ENCODE measurements at places on chromosomes 7 and 10.
A peak's percentile ranks its signal among the peaks of the same experiment; 100 is the strongest.

- no peak for DNase-seq
Measured at GRCh38 chr10:30057421-30057841, 2.0 kb downstream of the JCAD start.

DNA sequence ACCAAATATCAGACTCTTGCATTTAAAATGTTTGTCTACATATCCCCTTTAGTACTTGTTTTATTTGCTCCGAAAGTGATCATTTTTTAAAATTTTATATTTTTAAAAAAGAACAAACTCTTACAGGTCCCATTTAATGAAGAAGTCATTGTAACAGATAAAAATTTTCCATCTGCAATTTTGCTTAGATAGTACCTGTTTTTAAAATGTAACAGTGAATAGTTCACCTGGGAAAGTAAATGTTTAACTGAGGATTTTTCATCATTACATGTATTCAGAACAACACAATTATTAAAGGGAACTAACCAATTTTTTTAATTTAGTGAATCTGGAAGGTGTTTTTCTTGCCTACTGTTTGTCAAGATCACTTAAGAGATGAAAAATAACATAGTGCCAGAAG lies 1099.5 kb upstream of the PHF14 start:
- DNase-seq, result no peak

DNA sequence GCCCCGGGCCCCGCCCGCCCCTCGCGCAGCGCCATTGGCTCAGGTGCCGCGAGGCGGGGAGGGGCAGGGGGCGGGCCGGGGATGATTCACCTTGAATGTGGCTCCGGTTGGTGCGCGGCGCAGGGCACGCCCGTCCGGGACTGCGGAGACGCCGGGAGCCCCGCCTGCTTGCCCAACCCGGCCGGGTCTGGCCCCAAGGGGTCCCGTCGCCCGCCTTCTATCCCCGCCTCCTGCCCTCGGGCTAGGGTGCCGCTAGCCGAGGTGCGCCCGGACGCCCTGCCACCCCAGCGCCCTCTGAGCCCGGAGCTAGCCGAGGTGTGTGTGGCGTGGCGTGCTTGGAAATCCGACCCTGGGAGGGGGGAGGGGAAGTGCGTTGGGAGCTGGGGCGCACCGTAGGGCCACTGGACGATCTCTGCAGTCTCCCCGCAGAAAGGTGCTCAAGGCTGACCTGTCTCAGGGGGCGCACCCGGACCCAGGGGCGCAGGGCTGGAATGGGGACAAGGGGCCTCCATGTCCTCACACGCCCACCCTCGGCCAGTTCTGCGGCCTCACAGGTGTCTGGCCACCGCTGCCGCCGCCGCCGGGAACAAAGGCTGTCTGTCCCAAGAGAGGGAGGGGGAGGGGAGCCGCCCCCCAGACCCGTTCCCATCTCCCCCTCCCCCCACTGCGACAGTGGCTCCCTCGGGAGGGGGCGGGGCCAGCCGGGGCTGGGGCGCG lies 168.9 kb downstream of the NRF1 start:
- DNase-seq, result peak; percentile 49

DNA sequence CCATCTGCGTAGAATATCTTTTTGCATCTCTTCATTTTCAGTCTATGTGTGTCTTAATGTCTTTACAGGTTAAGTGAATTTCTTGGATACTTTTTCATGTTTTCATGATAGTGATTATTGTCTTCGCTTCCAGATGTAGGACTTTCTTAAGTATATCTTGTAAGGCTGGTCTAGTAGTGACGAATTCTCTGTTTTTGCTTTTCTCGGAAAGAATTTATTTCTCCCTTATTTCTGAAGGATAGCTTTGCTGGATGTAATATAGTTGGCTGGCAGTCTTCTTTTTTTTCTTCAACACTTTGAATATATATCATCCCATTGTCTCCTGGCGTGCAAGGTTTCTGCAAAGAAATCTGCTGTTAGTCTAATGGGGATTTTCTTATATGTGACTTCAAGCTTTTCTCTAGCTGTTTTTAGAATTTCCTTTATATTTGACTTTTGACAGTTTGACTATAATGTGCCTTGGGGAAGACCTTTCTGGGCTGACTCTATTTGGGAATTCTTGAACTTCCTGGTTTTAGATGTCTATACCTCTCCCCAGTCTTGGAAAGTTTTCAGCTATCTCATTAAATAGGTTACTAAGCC lies 14.3 kb downstream of the GTPBP4 start:
- no peak for DNase-seq

DNA sequence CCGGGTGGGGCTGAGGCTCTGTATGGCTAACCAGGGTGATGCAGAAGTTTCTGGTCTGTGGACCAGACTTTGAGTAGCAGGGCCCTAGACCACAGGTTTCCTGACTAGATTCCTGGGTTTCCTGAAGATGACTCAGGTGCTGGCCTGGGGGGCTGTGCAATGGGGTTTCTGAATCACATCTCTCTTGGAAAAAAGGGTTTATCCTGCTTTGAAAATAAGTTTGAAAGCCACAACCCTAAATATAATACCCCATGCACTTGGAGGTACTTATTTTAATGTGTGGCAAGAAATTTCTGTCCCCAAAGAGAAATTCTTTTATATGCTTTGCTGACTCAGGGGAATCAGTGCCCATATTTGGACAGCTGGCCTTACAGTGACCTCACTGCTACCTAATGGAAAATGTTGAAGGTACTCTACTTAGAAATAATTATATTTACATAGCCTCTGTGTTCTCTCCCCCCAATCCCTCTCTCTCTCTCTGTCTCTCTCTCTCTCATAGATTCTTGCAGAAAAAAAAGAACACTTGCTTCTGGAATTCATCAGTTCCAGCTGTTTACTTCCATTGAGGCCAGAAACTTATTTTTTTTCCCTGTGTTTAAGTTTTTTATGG lies 184.4 kb upstream of the LYZL2 start:
- no peak for DNase-seq

DNA sequence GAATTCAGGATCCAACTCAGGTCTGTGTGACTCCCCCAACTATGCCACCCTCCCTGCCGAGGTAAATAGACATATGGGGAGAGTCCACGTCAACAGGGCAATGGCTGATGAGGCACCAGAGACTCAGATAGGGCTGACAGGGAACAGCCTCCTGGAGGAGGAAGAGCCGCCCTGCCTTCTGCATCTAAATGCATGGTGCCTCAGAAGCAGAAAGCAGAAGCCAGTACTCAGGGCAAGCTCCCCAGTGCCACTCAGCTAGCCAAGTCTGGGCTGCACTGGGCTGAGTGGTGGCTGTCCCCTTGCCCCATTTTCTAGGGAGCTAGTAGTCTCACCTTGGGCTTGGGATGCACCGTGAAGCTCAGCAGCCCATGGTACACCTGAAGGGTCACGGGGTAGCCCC lies 11.0 kb downstream of the RRP12 start:
- DNase-seq, result no peak

DNA sequence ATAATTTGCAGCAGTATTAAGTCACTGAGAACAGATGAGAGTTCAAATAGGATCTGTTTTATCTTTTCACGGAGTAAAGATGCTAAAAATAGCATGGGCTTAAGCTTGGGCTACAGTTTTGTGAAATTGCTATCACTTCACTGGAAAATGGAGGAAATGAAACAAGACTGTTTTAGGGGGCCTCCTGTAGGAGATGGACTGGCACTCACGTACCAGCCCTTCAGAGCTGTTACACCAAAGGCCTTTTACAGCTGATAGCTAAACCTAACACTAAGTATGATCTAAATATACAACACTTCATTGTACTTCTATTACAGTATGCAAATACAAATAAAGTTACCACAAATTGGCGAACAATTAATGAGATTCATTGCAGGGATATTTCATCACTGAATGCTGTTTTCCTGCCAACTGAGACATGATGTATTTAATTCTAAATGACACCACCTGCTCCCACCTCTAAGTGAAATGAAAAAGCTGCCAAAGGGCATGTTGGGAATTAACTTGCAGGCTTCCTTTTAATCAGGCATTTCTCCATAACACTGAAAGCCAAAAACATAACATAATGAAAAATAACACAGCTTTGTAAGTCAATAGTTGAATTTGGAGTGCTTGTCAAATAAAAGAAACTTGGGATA lies 304.5 kb upstream of the LRRN3 start:
- DNase-seq, result no peak

GRCh38 chr10:131901181-131901829 lies 497 bp downstream of the PPP2R2D start:
- no peak for DNase-seq

GRCh38 chr7:56447864-56448693 lies 331.9 kb upstream of the NUPR2 start:
- DNase-seq, result no peak

DNA sequence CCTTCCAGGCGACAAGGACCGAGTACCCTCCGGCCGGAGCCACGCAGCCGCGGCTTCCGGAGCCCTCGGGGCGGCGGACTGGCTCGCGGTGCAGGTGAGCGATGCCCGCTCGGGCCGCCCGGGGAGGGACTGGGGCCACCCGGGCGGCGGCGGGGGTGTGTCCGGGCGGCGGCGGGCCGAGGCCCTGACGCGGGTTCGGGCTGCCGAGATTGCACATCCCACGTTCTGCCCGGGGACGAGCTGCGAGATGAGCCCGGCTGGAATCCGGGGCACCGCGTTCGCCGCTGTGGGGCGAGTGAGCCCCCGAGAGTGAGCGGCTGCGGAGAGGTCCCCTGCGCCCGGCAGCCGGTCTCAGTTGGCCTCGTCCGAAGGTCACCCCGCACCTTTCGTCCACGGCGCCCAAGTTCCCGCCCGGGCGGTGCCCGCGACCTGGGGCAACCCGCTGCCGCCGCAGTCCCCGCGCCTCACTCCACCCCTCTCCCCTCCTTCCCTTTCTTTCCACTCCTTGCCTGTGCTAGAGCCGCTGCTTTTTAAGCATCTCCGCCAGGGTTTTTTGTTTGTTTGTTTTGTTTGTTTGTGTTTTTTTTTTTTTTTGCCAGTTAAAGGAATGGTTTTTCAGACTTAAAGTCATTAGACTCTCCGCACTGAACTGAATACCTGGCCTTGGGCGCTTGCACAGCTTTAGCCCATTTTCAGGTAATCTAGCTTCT lies 515 bp downstream of the RALA start:
- no peak for DNase-seq

DNA sequence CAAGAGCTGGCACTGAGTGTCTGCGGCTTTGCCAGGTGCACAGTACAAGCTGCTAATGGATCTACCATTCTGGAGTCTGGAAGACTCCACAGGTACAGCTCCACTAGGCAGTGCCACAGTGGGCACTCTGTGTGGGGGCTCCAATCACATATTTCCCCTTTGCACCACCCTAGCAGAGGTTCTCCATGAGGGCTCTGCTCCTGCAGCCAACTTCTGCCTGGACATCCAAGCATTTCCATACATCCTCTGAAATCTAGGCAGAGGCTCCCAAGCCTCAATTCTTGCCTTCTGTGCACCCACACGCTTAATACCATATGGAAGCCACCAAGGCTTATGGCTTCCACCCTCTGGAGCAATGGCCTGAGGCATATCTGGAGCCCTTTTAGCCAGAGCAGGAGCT lies 29.2 kb downstream of the IQUB start:
- no peak for DNase-seq

DNA sequence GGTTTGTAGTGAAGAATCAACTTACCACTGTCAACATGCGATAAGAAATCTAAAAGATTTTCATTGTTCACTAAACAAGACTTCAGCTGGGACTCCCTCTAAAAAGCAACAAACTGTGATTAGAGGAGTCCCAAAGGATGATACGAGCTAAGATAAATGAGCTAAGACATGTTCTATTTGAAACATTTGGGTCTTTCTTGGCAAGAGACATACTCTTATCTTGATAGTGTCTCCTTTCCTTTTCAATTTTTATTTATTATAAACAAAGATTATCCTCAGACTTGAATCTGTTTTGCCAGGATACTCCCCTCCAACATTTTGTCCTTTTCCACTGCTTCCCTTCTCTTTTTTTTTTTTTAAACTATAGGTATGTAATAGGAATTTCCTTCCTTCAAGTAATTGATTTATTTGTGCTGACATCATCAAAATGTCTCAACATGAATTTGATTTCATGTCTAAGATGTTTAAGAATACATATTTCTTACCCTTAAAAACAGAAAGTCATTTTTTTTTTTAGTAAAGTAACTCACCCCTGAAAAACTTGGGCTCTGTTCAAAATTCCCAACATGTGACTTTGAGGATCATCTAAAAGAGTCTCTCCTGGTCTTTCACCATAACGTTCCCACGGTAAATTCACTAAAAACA lies 158.4 kb upstream of the NRP1 start:
- DNase-seq, result no peak

DNA sequence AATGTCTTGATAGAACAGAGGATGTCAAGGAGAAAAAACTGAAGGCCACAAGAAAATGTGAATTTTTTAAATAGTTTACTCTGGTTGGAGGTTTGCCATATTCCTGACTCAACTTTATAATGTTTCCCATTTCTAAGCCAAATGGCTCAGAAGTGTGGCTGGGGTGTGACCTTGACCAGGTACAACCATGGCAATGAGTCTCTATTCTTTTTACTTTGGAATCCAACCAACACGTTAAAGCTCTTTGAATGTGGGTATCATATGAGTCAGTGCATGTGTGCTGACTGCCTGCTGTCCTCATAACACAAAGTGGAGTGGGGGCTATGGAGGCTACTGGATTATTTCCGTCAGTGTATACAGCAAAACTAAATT lies 33.5 kb upstream of the DLD start:
- DNase-seq, result no peak

All from stimulated activated CD8-positive, alpha-beta memory T cell treated with anti-CD3 and anti-CD28 coated beads, Interleukin-4, amount 100 ng/mL, for 1 hour (primary cell).